ENCODE measurements at places on chromosomes 4 and X.

DNA sequence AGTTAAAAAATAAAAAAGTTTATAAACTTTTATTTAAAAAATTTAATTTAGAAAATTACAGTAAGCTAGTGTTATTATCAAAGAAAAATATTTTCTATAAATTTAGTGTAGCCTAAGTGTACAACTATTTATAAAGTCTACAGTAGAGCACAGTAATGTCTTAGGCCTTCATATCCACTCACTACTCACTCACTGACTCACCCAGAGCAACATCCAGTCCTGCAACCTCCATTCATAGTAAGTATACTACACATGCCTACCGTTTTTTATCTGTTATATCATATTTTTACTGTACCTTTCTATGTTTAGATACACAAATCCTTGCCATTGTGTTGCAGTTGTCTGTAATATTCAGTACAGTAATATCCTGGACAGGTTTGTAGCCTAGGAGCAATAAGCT lies 129.0 kb upstream of the FAM47B start:
- DNase-seq, result no peak

DNA sequence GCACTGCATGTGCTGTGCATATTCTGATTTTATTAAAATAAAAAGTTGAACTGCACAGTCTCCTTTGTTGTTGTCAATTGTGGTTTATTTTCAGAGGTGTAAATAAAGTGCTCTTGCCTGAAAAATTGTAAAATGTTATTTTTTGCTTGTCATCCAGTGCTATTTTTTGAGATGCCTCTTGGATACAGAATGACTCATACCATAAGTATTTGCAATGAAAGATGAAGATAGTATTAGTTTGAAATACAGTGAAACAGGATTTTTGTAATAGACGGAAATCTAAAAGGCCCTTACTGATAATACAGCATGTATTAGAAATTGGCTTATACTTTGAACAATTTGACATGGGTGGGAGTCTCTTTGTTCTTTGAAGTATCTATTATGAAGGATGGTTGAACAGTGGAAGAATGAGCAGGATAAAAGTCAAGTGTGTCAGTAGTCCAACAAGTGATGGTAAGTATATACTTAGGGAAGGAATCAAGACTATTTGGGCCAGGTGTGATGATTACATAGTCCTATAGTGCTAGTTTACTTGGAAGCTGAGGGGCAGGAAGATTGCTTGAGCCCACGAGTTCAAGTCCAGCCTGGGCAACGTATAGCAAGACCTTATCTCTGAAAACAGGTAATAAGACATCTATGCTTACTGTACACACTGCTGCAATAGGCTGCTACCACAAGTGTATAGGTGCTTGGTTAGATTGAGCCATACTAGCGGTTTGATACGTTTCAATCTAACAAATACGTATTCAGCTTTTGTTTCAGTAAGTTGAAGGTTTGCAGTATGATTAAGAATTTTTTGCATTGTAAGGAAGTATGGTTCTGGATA lies 16.4 kb downstream of the DDX3X start:
- no peak for DNase-seq

DNA sequence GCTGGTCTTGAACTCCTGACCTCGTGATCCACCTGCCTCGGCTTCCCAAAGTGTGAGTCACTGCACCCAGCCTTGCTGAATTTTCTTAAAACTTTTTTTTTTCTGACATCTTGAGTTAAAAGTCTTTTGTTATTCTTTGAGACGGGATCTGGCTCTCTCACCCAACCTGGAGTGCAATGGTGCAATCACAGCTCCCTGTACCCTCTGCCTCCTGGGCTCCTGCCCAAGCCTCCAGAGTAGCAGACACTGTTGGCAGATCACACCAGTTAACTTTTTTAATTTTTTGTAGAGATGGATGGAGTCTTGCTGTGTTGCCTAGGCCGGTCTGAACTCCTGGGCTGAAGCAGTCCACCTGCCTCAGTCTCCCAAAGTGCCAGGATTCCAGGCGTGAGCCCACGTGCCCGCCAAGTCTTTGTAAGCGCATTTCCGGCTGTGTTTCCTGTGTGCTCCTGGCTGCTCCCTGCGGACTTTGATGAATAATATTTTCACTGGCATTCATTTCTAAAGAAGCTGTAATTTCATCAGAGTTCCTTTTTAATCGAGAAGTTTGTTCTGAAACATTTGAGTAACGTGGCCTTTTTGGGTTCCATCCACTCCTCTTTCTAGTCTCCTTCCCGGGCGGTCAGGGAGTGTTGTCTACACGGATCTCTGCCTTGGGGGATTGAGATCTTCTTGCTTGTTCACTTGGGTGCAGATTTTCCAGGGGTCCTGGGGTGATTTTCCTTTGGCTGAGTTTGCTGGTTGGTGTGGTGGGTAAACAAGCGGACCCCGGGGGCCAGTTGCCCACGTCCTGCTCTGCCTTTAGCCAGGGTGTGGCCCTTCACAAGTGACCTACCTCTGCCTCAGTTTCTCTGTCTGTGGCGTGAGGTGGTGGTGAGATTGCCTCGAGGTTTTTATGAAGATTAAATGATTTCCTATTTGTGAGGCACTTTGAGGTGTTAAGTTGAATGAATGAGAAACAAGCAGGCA lies 44.4 kb downstream of the PCGF3 start:
- no peak for DNase-seq

- DNase-seq, result no peak
Observed at GRCh38 chr4:6900181-6900812, 9.3 kb upstream of the TBC1D14 start.

DNA sequence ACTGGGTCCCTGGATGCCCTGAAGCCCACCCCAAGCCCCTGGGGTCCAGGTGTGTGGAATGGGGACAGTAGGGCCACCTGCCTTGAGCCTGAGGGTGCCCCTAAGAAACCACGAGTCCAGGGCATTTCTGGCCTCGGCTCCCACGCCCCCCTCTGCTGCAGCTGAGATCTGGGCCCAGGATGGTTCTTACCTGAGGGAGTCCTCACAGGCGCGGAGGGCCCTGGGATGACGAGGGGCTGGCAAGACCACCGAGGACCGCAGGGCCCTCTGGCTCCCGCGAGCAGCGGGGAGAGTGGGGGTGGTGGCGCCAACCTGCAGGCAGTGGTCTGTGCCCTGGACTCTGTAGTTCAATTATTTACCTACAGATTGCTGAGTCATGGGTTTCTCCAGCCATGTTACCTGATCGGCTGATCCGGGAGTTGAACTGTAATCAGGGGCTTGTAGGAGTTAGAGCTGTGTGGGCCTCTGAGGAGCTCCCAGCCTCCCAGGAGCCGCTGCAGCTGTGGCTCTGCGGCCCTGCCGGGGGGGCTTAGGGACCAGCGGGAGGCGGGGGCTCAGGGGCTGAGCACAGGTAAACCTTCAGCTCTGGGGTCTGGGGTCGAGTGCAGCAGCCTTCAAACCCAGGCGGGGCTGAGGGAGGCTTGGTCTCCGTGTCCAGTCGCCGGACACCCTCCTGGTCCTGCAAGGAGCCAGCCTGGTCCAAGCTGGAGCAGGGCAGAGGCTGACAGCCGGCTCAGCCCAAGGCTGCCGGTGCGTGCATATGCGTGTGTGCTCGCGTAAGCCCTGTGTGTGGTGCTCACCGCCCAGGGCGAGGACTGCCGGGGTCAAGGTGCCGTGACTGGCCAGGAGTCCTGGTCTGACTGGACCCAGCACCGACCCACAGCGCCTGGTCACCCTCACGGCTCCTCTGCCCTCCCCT lies at the start of gene SLC26A1:
TSS of gene SLC26A1 (minus strand) at position 294 of the 919 bp plus-strand sequence. CDS start 1,701 bp downstream, outside the sequence.
- DNase-seq, result no peak
